ENCODE measurements at places on chromosomes 11 and 22.

- DNase-seq: no peak
Measured at GRCh38 chr22:33404723-33405122, 346.5 kb upstream of the SYN3 start.

DNA sequence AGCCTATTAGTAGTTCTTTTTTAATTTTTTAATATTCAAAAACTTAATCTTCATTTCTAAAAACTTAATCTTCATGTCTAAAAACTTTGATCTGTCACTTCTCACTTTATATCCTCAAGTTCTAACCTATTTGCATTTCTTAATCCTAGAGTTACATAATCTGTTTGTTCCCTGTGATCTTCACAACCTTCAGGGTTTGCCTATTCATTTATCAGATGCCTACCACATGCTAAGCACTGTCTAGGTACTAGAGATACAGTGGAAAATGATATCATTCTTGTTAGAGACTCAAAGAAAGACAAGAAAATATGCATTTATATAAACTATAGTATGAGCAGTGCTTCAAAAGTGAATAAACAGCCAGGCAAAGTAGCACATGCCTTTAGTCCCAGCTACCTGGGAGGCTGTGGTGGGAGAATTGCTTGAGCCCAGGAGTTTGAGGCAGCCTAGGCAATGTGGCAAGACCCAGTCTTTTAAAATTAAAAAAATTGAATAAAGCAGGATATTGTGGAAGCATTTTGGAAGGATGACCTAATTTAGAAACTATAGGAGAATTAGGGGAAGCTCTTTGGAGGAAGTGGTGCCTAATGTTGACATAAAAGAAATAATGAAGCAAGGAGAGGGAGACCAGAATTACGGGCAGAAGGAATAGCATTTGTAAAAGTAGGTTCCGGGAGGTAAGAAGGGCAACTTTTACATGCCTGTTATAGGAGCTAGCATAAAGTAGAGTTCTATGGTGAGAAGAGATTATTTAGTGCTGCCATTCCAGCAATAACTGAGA is 54.4 kb upstream of the GRK2 start:
- DNase-seq: no peak

DNA sequence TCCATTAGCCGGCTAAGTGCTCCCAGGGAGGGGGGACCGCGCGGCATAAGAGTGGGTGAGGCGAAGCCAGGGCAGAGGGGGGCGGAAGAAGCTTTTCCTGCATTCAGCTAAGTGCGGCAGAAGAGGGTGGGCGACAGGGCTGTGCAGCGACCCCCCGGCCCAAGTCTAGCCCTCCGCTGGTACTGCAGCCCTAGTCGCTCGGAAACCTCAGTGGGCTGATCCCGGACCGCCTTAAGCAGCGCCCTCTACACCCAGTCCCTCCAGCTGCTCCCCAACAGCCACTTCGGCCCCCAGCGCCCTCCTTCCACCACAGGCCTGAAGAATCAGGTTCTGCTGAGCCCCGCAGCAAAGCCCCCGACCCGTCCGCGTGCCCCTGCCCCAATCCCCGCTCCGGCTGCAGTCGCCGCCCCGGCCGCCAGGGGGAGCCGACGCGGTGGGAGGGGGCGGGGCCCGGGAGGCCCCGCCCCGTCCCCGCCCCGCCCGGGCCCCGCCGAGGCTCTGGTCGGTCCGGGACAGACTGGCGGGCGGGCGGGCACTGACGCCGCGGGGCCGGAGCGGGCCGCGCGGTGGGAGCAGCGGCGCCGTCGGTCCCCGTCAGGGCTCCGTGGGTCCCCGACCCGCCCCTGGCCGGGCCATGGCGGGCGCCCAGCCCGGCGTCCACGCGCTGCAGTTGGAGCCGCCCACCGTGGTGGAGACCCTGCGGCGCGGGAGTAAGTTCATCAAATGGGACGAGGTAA is at the start of gene PLCB3:
PLCB3 (plus strand) TSS at position 515 of the 737 bp plus-strand sequence; CDS start at position 635, 120 bp downstream.
- peak; percentile 79 for DNase-seq

- DNase-seq: no peak
Measured at GRCh38 chr11:82823647-82824619, 76.3 kb downstream of the PRCP start.

DNA sequence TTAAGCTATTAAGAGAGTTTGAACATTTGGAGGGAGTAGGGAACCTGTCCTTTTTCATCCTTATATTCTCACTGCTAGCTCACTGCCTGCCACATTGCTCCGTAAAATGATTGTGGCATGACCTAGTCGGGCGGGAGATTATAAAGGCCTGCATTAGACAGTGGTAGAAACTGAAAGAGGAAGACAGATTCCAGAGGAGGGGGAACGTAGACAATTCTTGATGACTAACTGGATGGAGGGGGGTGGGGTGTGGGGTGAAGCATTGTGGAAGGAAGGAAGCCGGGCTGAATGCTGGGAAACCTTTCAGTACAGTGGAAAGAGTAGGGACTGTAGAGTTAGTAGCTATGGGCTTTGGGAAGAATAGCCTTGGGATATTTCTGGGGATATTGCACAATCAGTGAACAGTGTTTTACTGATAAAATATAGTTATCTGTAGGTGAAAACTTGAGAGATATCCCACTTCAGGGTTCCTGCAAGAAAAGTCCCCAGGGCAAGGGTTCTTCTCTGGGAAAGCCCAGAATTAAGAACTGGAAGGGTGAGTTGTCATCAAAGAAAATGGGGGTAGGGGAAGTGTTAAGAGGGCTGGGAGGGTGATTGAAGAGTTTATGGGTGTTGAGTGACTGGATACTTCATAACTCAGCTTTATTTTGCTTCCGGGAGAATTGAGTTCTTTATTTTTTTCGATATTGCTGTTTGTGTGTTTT is 2.1 kb downstream of the MED15 start:
- peak; percentile 92 for DNase-seq

- no peak for DNase-seq
Measured at GRCh38 chr11:34349882-34350281, 7.9 kb downstream of the ABTB2 start.

DNA sequence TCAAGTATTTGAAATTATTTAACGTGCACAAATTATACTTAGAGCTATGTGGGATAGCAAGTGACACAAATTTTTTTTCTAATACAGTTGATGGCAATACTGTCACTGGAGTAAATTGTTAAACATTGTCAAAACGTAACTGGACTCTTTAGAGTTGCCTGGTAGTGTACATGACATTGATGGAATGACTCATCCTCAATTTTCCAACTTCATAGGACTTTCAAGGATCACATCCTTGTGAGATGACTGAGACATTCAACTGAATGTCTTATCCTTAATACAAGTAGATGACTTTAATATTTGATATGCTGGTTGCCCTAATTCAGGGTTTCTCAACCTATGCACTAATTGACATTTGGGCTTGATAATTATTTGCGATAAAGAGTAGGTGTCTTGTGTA is 310.0 kb downstream of the SWAP70 start:
- no peak for DNase-seq

- no peak for DNase-seq
Measured at GRCh38 chr11:109789901-109790300, 303.3 kb upstream of the ZC3H12C start.

- DNase-seq: no peak
Measured at GRCh38 chr11:12691473-12691872, 17.3 kb downstream of the TEAD1 start.

GRCh38 chr11:20120134-20120925 is 39.9 kb downstream of the DBX1 start:
- DNase-seq: no peak

GRCh38 chr22:30673136-30673535 is 5.5 kb upstream of the DUSP18 start:
- DNase-seq: no peak

DNA sequence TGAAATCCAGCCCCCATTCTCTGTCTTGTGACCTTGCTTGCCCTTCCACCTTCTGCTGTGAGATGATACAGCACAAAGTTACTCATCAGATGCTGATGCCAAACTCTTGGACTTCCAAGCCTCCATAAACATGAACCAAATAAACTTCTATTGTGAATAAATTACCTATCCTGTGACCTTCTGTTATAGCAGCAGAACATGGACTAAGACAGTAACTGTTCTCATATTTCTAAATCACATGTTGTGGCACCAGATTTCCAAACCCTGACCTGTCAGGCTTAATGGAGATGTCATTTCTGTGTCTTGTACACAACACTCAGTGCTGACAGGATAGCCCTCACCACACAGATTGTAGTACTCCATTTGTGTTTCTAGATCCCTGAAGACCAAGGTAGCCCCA is 6.0 kb downstream of the SLC22A25 start:
- DNase-seq: no peak

GRCh38 chr22:27576815-27577573 is 224.6 kb downstream of the MN1 start:
- peak; percentile 72 for DNase-seq

GRCh38 chr22:35134637-35135036 is 68.7 kb downstream of the ISX start:
- no peak for DNase-seq

GRCh38 chr22:49673048-49673447 is 154.6 kb downstream of the BRD1 start:
- no peak for DNase-seq

DNA sequence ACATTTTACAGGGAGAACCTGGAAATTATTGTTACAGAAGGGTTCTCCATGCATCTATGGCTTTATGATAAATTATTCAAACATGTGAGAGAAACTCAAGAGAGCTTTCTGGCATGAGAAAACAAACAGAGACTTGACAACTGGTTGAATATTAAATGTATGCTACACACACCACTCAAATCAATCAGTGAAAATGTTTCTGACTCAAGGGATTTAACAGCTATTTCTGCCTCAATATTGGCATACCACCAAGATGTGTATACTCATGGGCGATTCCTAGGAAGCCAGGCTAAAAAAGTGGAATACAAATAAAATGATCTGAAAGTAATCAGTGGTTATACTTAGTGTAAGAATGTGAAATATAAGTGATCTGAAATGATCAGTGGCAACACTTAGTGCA is 15.8 kb upstream of the OR51T1 start:
- DNase-seq: no peak

GRCh38 chr22:30169002-30169401 is 77.6 kb downstream of the LIF start:
- no peak for DNase-seq
